ENCODE measurements at places on chromosomes 4 and X.

DNA sequence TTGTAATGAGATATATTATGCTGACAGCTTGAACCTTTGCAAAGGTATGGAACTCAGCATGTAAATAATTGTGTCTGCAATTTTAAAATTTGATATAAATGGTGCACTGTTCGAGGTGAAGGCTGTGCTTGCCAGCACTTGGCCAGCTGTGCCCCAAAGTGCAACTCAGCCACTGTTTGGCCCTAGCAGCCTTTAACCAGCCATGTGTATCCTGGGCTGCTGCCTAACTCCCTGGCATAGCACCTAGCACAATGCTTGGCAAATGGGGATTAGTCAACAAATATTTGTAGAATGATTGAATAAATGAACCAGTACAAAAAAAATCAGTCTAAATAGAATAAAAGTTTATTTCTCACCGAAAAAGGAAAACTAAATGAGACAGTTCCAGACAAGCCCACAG lies 83.8 kb upstream of the ZIC3 start:
- no peak for DNase-seq

GRCh38 chr4:8326206-8326605 lies 56.7 kb downstream of the HTRA3 start:
- DNase-seq = no peak

- DNase-seq = no peak
These were observed 27.2 kb downstream of the AASDH start for GRCh38 chr4:56360071-56360470.

GRCh38 chr4:132071815-132072214 lies 1077.3 kb upstream of the PCDH10 start:
- no peak for DNase-seq

DNA sequence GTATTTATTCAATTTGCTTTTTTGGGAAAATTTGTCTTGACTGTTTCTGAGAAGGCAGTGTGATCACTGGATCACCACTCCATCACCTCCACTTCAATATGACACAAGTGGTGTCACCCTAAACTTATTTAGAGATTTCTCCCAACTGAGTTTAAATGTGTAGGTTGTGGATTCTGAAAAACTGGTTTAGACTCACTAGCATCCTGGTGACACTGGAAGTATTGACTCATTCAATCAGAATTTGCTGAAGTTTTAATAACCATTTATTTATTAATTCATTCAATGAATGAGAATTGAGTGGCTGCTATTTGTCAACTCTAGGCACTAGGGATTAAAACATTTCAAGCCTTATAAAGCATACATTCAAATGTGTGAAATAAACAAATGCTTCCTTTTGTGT lies 819.1 kb upstream of the EPHA5 start:
- no peak for DNase-seq

GRCh38 chr4:3685081-3685645 lies 81.0 kb upstream of the ADRA2C start:
- DNase-seq = no peak

GRCh38 chr4:76974150-76974549 lies 24.6 kb downstream of the SEPTIN11 start:
- no peak for DNase-seq

DNA sequence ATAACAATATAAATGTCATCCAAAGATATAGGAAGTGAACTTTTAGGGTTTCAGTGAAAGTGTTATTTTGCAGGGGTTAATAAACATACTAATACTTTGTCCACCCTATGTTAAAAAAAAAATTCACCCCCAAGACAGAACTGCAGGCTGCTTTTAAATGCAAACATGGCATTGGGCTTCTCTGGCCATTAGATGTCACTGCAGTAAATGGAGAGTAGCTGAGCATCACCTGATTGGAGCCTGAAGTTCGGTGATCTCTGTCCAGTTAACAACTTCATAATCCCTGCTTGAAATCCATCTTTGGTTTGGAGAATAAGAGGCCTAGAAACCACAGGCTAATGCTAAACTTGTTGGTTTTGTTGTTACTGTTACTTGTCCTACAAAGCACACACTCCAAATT lies 18.7 kb downstream of the SLC25A43 start:
- DNase-seq = no peak

- no peak for DNase-seq
These were observed 10.3 kb downstream of the NOCT start for GRCh38 chr4:139025841-139026240.
